ENCODE measurements at places on chromosomes 7 and 10.

GRCh38 chr7:24972991-24973390, 7.0 kb downstream of the OSBPL3 start:
- no peak for DNase-seq

GRCh38 chr7:2730846-2731770, 43.1 kb downstream of the AMZ1 start:
- DNase-seq = no peak

DNA sequence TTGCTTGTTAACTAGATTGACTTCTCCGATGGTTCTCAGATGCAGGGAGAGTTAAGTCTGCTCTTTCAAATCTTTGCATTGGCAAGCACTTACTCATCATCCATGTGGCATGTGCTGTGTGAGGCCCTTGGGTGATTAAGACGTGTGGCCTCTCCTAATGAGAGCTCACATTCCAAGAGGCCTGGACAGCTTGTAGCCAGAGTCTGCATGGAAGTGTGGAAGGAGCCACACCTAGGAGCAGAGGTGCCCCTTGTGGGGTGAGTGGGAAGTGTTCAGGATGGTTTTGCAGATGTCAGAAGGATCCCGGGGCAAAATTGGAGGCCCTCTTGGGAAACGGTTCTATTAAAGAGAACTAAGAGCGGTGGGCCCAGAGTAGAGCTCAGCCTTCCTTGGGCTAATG, 225.9 kb downstream of the PAXIP1 start:
- no peak for DNase-seq

DNA sequence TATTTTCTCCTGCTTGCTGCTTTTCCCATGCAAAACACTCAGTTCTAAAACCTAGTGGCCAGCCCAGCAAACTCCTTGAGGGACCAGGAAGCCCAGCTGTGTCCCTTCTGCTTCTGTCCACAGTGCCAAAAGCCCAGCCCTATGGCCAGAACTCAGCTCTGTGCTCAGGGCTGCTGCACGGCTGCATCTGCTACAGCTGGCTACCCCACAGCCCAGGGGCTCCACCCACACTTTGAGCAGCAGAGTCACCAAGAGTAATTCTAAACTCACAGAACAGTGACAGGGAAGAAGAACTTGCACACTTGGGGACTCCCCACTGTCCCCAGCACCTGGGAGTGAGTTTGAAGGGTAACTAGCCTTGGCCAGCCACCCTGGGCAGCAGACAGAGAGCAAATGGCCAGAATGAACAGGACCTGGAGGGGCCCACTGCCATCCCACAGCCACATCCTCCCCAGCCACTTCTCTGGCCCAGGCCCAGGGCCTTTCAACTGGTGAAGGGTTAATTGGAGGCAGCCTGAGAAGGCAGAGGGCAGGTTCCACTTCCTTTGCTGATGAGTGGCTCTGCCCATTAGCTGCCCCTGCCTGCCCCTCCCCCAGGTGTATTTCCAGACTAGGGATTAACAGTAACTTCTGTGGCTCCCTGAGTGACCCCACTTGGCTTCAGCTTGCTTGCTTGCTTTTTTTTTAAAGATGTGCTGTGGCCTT, 28.1 kb upstream of the TRIM8 start:
- no peak for DNase-seq

- no peak for DNase-seq
Observed at GRCh38 chr10:104447331-104447730, 93.7 kb downstream of the CFAP58 start.

DNA sequence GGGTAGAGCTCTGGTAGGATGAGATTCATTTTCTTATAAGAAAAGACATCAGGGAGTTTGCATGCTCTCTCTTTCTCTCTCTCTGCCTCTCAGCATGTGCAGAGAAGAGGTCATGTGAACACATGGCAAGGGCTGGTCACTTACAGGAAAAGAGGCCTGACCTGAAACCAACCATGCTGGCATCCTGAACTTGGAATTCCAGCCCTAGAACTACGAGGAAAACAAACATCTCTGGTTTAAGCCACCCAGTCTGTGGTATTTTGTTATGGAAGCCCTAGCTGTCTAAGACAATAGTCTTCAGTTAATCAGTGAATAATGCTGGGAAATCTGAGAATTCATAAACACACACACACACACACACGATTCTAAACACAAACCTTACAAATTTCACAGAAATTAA, 1104.2 kb upstream of the LRRN3 start:
- DNase-seq = no peak

- no peak for DNase-seq
Observed at GRCh38 chr10:22831586-22831985, 96.3 kb upstream of the ARMC3 start.

DNA sequence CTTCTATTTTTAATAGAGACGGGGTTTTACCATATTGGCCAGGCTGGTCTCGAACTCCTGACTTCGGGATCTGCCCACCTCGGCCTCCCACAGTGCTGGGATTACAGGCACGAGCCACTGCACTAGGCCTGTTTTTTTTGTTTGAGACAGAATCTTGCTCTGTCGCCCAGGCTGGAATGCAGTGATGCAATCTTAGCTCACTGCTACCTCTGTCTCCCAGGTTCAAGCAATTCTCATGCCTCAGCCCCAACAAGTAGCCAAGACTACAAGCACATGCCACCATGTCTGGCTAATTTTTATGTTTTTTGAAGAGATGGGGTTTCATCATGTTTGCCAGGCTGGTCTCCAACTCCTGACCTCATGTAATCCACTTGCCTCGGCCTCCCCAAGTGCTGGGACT, 73.7 kb downstream of the TYW1B start:
- no peak for DNase-seq

- DNase-seq = no peak
Observed at GRCh38 chr7:93980744-93981479, 23.2 kb downstream of the BET1 start.

DNA sequence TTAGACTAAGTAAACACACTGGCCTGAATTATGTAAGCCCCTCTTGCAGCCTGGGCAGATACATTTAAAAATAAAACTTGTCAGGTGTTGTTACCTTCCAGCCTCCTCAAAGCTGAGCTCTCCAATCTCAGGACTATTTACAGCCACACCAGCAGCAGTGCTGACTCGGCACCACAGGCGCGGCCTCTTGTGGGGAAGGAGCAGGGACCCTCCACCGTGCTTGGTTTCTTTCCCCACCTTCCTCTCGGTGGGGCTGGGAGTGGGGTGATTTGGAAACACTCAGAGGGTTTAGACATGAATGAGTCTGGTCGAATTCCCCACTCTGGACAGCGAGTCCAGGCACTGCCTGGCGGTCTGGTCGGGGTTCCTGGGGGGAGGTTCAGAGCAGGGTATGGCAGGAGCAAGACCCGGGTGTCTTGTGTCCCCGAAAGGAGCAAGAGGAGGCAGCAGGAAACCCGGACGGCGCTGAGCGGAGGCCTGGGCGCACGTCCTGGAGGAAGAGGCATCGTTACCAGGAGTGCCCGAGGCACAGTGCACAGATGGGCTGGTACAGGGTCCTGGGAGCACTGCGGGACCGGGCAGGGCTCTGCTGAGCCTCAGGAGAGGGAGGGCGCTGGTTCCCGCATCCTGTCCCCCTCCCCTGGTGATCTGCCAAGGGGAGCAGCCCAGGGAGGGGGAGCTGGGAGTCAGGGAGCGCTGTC, 29.2 kb upstream of the CFAP46 start:
- DNase-seq = no peak

GRCh38 chr10:69329721-69330178, 51.5 kb downstream of the HK1 start:
- DNase-seq = no peak

DNA sequence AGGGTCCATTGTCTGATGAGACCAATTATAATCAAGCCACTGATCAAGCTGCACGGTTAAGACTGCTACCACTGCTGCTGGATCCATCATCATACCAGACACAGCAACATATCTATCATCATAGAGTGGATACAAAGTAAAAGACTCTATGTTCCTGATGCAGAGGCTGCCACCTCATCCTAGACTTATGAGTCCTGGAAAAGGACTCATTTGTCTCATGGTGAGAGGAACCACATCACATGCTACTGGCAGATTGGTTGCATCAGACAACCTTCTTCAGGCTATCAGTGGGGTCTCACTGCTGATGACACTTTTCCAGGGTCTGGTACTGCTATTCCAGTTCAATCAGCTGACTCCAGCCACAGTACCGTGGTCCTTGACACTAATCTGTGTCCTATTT, 79.0 kb downstream of the ABI1 start:
- DNase-seq = no peak

GRCh38 chr7:43888993-43889945, 17.1 kb downstream of the URGCP start:
- no peak for DNase-seq

DNA sequence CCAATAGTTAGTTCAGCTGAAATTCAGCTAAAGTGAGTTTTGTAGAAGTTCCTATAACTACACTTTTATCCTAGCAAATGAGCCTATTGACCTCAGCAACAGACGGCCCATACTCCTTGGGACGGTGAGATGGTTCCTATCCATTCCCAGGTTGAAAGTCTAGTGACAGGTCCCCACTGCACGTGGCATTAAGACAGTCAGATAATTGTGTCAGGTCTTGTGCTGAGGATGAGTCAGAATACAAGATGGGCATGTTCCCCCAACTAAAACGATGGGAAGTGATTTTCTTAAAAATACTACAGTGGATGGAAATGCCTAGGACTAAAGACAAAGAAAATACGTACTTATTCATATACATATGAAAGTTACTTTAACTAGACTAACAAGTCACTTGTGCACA, 2.1 kb downstream of the CAV1 start:
- DNase-seq = no peak

GRCh38 chr7:47303014-47303694, 278.8 kb downstream of the TNS3 start:
- no peak for DNase-seq

DNA sequence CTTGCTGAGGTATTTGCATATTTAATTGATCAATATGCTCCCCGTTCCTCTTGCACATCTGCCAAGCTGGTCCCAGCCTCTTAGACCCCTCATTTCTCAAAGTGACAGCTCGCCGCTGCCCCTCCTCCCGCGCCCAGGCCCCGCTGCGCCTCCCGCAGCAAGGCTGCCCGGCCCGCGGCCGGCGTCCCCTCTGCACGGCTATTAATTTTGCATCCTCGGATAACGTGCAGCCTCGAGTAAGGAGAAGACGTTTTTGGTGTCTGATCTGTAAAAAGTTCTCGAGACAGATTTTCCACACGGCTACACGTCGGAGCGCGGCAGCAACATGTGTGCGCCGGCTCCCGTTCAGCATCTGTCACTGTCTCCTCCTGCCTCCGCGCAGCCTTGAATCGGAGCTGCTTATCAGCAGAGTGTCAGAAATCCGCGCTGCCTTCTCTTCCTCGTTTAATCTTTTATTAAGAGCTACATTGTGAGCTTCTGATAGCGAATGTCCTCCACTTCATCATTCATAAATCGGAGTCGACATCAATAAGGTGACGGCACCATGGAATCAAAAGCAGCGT, 65.3 kb downstream of the EBF3 start:
- DNase-seq = peak; percentile 62

DNA sequence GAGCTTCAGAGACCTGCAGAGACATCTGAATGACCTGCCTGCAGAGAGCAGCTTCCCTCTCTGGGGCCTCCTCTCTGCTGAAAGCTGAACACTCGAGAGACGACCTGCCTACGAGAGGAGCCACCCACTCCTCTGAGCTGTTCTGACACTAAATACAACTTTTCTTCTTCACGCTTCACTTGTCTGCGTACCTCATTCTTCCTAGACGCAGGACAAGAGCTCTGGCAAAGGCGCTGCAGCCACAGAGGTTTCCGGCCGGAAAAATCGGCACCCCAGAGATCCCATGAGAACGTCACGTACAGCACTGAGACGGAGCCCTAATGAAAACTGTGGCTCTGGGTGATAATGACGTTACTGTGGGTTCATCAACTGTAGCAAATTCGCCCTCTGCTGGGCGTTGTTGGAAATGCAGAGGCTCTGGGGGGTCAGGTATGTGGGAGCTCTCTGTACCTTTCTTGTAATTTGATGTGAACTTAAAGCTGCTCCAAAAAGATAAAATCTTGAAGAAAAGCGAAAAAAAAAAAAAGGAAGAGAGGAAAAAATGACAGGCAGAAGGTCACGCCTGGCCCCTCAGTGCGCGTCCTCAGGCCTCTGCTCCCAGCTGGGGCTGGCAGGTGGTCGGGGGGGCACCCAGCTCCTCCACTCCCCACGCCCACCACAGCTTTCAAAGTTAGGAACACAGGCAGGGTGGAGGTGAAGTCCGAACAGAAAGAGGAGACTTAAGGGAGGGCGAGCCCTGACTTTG, 120.7 kb downstream of the DYNC2I1 start:
- DNase-seq = peak; percentile 66

- no peak for DNase-seq
Observed at GRCh38 chr7:45993621-45994020, 72.5 kb upstream of the IGFBP3 start.

DNA sequence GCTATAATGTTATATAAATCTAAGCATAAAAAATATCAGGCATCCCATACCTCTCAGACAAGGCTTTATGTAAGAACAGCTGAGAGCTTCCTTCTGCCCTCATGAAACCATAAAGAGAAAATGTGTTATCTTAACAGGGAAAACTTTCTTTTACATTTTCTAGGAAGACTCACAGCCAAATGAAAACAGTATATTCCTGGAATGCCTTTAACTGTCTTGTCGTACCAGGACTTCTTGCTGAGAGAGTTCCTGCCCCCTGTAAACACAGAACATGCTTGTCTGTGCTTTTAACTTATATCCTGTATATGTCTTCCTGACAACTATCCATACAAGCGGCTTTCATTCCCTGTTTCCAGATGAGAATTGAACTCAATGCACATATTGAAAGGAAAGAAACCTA, 64.8 kb upstream of the AHR start:
- DNase-seq = no peak

DNA sequence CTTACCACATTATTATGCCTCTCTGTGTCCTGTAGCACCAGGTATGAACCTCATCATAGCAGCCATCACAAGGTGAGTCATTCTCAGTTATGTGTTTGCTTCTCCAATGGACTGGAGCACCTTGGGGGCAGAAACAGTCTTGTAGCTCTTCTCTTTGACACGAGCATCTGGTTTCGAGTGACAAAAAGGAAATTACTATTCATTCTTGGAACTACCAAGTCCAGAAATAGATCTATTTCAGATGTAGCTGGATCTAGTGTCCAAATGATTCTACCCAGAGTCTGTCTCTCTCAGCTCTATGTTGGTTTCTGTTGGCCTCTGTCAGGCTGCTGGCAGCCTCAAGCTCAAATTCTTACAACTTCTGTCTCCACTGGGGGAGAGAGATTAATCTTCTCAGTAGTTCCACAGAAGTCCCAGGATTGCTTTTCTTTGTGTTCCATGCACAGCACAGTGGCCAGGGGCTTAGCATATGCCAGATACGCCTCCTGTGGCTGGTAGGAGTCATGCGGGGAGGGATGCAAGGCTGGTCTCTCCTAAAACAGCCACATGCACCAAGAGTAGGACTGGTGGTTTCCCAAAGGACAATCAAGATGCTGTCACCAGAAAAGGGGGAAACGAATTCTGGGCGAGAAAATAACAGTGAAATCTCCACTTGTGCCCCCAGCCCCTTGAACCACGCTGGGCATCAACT, 37.2 kb upstream of the PAPSS2 start:
- no peak for DNase-seq

GRCh38 chr7:90210981-90211380, 559 bp upstream of the STEAP2 start:
- no peak for DNase-seq

- peak; percentile 60 for DNase-seq
Observed at GRCh38 chr7:95871075-95871848, 98.9 kb downstream of the DYNC1I1 start.
